ENCODE measurements at places on chromosomes 5 and 9.

GRCh38 chr5:135708481-135709207, 125.8 kb upstream of the SLC25A48 start:
- DNase-seq: no peak

- DNase-seq: peak; percentile 24
Measured at GRCh38 chr5:66307647-66308241, 163.6 kb downstream of the SREK1 start.

DNA sequence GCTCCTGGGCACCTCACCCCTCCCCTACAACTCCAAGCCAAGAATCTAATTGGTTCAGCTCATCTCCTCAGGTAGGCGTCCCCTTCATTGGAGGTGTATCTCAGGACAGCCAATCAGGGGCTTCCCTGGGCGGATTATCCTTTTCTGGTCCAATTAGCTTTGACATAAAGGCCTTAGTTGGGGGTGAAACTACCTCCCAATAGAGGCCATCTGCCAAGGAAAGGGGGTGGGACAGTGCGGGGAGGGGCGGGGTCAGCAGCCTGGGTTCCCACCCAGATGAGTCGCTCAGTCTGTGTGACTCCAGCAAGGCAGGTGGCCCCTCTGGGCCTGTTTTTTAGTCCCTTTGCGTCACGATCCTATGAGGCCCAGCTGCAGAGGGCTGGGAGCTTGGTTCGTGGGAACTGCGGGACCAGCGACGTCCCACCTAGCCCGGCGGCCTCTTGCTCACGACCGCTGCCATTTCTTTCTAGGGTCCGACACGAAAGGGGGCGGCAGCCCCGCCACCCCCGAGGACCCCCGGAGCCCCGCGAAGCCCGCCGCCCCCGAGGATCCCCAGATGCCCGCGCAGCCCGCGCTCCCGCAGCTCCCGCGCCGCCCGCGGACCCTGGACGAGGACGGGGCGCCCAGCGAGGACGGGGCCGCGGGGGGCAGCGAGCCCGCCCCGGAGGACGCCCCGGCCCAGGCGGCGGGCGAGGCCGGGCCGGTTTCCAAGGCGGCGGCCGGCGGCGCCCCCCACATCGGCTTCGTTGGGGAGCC, 8.9 kb downstream of the PRRT1B start:
- no peak for DNase-seq

DNA sequence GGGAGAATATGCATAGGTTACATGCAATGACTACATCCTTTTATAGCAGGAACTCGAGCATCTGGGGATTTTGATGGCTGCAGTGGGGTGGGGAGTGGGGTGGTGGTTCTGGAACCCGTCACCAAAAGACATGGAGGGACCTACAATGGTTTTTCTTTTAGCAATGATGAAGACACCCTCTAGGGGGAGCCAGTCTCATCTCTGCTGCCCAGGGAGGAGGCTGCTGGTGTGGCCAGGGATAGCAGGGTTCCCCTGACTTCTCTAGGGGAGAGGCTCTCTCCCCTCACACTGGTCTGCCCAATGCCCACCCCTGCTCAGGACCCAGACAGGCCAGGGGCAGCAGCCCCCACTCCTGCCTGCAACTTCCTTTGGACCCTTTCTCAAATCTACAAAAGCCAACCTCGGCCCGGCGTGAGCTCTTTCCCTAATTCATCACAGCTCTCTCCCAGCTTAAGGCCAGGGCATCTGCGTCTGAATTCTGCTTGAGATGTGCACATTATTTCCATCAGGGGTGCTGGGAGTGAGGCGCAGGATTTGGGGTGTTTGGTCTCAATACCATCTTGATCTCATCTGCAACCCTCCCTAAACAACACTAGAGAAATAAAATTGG, 73.6 kb upstream of the RETREG1 start:
- DNase-seq: no peak

- DNase-seq: no peak
Measured at GRCh38 chr9:33223696-33224095, 16.3 kb upstream of the SPINK4 start.

DNA sequence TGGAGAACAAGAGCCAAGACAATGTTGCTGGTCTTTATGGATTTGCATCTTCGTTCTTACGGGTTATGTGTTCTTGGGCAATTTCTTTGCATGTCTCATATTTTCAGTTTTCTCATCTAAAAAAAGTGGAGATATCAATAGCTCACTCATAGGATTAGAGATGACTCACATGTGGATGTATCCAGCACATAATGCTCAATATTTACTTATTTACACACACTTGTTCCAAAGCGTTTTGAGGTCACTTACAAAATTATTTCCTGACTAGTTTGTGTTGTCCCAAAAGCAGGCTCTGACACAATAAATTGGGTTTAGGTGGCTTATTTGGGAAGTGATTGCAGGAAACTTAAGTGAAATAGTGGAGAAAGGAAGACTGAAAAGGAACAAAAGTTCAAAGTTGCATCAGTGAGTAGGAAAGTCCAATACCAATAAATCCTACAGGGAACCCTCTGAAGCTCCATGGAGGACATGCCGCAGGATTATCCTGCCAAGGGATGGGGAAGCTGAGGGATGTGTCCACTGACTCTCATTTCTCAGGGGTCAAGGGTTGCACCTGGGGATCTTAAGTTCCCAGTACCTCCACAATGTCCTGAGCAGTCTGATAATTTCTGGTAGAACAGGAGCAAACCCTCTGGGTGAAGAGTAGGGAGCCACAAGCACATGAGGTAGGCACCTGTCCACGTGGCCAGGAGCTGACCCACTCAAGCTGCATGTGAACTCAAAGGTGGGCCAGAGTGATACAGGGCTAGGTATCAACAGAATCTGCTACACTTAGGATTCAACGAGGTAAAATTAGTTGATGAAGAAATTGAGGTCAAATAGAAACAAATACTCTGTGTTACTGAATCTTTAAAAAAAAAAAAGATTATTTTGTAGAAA, 37.4 kb upstream of the SLC44A1 start:
- DNase-seq: no peak

GRCh38 chr5:107265193-107265592, 405.5 kb downstream of the EFNA5 start:
- no peak for DNase-seq

DNA sequence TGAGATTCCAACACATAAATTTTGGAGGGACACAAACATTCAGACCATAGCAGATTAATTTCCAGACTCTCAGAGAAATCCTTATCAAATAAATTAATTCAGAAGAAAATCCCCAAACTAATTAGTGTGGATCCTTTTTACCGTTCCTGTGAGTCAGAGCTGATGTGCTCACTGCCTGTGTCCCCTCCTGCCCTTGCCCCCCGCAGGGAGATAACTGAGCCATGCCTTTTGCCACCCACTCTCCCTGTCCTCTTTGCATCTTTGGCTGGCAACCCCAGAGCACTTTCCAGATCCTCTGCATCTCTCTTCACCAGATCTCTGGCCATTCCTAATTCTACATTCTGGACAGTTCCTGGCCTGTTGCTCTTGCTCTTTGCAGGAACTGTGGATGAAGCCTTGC, 135.4 kb upstream of the MAP1B start:
- no peak for DNase-seq

GRCh38 chr9:27085456-27085855, 23.6 kb upstream of the TEK start:
- DNase-seq: no peak

- no peak for DNase-seq
Measured at GRCh38 chr5:155587458-155587857, 573.9 kb downstream of the KIF4B start.

DNA sequence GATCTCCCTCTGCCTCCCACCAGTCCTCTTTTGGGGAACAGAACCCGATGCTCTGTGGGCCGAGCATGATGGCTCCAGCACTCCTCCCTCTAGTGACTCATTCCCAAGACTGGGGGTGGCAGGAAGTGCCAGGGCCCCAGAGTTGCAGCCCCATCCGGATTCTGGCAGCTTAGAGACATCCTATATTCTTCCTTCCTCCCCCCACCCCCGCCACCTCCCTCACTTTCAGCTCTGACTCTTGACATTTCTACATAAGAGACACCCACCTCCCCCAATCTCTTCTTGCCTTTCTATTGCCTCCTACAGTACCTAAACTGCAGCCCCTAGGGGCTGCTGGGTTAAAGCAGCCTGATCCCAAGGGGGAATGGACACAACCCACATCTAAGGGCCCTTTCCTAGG, 47.1 kb upstream of the MATR3 start:
- no peak for DNase-seq

- no peak for DNase-seq
Measured at GRCh38 chr5:172875505-172876279, 41.6 kb downstream of the ERGIC1 start.

GRCh38 chr5:10719965-10720364, 41.1 kb downstream of the DAP start:
- DNase-seq: no peak

DNA sequence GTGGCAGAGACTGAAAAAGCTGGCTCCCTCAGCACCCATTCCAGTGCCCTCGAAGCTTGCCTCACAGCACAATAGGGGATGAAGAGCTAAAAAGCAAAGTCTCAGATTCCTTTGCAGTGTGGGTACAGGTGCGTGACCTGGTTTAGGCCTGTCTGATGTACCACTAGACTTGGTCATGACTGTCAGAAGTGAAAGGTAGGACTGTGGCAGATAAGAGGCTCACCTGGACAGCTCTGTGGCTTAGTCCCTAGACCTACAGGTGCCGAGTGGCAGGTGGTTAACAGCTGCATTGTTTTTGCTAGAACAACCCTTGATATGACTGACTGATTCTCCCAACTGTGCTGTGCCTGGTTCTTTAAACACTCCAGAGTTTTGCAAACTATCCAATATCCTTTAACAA, 14.7 kb upstream of the SFXN1 start:
- DNase-seq: no peak

Data from pulmonary artery endothelial cell (primary cell).